Stimulated activated CD8-positive, alpha-beta memory T cell treated with anti-CD3 and anti-CD28 coated beads, Interleukin-15, amount 100 ng/mL, for 4 hours (primary cell): ENCODE measurements at places on chromosomes 1 and 21.

- DNase-seq, result no peak
Measured at GRCh38 chr1:12019858-12020509, 686 bp downstream of the MIIP start.

- DNase-seq, result no peak
Measured at GRCh38 chr1:218349348-218350034, 4.4 kb downstream of the TGFB2 start.

- no peak for DNase-seq
Measured at GRCh38 chr1:235749755-235750300, 100.2 kb upstream of the GNG4 start.

DNA sequence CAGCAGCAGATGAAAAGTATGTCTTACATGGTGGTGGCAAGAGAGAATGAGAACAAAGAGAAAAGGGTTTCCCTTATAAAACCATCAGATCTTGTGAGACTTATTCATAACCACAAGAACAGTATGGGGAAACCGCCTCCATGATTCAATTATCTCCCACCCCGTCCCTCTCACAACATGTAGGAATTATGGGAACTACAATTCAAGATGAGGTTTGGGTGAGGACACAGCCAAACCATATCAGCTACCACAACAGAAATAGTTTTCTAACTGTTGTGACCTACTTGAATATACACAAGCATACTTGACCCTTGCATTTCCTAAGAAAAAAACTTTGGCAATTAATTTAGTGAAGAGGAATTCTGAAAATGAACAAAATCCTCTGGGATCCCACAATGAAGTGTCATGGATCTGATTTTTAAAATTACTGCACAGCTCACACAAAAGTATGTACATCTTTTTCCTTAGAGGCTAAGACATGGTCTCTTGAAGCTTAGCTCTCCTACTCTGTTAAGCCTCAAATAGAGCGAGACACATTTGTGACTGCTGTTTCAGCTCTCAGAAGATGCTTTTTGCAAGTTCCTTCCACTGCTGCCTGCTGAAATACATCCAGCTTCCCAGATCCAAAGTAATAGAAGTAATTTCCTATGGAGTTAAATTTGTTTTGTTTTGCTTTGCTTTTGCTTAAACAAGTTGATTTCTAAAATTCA lies 265.8 kb downstream of the DPYD start:
- no peak for DNase-seq

- no peak for DNase-seq
Measured at GRCh38 chr1:154352581-154353459, 27.5 kb downstream of the ATP8B2 start.

DNA sequence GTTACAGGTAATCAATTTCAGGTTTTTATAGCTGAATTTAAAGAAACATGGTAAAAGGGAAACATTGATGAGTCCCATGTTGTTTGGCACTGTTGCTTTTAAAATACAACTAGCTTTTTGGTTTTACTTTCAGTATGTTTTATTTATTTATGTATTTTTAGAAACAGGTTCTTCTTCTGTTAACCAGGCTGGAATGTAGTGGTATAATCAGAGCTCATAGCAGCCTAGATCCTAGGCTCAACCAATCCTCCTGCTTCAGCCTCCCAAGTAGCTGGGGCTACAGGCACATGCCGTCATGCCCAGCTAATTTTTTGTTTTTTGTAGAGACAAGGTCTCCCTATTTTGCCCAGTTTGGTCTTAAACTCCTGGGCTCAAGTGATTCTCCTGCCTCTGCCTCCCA lies 50.4 kb downstream of the CTTNBP2NL start:
- DNase-seq, result no peak

- no peak for DNase-seq
Measured at GRCh38 chr1:100565533-100565932, 27.6 kb downstream of the GPR88 start.

DNA sequence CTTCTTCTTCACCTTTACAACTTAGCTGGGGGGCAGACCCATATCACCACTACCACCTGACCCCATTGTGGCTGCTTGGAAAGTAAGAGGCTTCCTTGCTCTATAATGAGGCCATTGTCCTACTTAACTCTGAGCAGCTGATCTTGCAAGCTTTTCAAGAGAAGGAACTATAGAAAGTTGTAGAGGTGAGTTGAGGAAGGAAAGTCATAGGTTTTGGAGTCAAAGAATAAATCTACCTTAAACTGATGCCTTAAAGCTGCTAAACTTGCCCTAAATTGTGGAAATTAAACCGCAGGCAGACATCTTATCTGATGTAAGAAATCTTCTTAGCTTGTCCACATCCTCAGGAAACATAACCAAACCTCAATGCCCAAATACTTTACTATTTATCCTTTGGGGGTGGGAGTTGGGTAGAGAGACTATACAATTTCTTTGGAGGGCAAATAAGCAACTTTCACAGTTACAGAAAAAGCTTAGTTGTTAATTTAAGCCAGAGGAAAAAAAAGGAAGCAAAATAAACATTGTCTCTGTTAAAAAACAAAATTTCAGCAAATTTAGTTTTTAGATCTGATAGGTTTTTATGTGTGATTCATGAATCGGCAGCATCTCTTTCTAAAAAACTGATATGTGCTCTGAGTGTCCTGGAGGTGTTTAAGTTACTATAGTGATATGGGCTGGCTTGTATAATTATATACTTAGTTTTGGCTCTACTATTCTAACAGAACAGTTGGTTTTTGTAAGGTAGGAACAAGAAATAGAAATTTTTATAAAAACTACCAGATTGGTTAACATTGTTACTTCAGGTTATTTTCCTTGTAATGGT lies 4.7 kb downstream of the IL23R start:
- DNase-seq, result no peak

GRCh38 chr1:154808261-154808908 lies 61.7 kb downstream of the KCNN3 start:
- DNase-seq, result no peak

- DNase-seq, result no peak
Measured at GRCh38 chr1:2789986-2790581, 11.4 kb downstream of the TTC34 start.

GRCh38 chr1:147509786-147510395 lies 31.4 kb upstream of the BCL9 start:
- DNase-seq, result no peak

DNA sequence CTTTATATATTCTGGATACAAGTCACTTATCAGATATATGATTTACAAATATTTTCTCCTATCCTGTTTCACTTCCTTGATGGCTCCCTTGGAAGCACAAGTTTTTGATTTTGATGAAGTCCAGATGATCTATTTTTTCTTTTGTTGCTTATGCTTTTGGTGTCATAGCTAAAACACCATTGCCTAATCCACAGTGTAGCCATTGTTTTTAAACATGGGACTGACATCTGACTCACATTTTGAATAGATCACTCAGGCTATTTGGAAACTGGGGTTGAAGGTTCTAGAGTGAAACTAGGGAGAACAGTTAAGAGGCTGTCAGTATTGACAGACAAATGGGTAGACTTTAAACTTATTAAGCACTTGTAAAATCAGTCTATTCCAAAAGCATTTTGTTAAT lies 16.6 kb downstream of the AK4 start:
- no peak for DNase-seq

- DNase-seq, result no peak
Measured at GRCh38 chr21:40658311-40658710, 188.6 kb downstream of the DSCAM start.

GRCh38 chr1:24048205-24048869 lies 63.6 kb downstream of the MYOM3 start:
- DNase-seq, result no peak

GRCh38 chr21:18411565-18411964 lies 8.0 kb upstream of the TMPRSS15 start:
- DNase-seq, result no peak

- DNase-seq, result no peak
Measured at GRCh38 chr1:116179419-116179818, 68.2 kb downstream of the MAB21L3 start.

DNA sequence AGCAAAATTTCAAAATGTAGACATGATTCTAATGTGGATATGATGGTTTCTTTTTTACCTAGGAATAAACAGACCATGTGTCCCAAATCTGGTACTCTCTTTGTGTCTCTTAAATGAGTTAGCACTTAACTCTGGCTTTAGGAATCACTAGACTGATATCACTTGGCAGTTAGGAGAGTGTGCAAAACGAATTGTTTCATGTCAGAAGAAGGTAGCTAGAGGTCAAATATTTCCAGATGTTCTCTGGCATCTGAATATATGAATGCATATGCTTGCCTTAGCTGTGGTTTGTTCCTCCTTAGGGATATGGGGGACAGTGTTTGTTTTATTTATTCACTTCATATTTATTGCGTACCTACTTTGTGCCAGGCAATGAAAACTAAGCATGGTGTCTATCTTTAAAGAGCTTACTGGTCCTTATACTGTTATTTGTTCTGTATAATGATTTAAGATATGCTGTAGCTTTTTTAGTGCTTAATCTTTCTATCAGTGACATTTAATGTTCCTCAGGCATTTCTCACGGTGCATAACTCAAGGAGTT lies 65.2 kb downstream of the LRRC8C start:
- no peak for DNase-seq

- DNase-seq, result no peak
Measured at GRCh38 chr1:75083223-75083622, 51.0 kb upstream of the LHX8 start.

GRCh38 chr1:49225464-49225863 lies 448.8 kb upstream of the BEND5 start:
- DNase-seq, result no peak

GRCh38 chr1:24528744-24529143 lies 26.1 kb downstream of the RCAN3 start:
- no peak for DNase-seq

GRCh38 chr21:35336534-35336933 lies 287.4 kb upstream of the RUNX1 start:
- no peak for DNase-seq

GRCh38 chr1:36284061-36284460 lies 22.1 kb upstream of the SH3D21 start:
- no peak for DNase-seq

- no peak for DNase-seq
Measured at GRCh38 chr21:44423941-44424607, 31.2 kb upstream of the LRRC3 start.
